Activated CD4-positive, alpha-beta T cell treated with anti-CD3 and anti-CD28 coated beads, Interleukin-2, amount 50 U/mL, for 4 hours (primary cell): ENCODE measurements at places on chromosomes 5 and 9.

DNA sequence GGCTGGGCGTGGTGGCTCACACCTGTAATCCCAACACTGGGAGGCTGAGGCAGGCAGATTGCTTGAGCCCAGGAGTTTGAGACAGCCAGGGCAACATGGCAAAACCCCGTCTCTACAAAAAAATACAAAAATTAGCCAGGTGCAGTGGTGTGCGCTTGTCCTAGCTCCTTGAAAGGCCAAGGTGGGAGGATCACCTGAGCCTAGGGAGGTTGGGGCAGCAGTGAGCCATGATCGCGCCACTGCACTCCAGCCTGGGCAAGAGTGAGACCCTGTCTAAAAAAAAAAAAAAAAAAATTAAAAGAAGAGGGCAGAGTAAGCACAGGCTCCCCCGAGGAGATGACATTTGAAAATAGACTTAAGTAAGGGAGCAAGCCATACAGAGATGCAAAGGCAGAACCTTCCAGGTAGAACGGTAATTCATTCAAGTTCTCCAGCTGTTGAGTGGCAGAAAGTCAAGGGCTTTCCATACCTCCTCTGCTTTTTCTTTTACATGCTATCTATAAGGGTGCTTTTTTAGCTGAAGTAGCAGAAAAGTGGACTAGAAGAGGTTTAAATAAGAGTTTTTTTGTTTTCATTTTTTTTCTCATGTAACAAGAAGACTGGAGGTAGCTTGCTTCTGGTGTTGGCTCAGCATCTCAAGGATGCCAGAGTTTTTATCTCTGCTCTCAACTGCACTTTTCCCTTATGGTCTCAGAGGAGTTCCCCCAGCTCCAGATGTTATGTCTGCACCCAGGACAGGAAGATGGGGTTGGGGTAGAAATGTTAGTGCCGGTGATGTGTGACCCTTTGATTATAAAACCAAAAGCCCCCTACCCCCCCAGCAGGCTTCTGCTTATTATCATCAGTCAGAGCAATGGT lies 40.8 kb downstream of the ERGIC1 start:
- DNase-seq, result no peak

- DNase-seq, result no peak
These were observed 4.1 kb downstream of the SAXO1 start for GRCh38 chr9:19028835-19029451.

DNA sequence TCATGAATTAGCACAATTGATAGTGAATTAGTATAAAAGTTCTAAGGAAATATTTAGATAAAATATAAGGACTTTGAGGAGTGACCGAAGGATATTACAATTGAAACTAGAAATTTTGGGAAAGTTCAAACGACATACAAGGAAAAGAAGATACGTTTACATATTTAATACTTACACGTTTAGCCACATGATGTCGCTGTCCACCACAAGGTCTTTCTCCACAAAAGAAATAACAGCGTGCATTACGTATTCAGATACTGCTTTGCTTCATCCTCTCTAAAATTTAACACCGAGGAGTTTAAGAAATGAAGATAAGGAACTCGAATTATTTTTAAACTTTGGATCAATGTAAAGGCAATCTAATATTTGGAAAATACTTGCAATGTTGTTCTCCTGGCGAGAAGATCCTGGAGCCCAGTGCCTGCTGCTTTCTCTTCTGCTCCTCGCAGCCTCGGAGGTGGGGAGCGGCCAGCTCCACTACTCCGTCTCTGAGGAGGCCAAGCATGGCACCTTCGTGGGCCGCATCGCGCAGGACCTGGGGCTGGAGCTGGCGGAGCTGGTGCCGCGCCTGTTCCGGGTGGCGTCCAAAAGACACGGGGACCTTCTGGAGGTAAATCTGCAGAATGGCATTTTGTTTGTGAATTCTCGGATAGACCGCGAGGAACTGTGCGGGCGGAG lies at the start of gene PCDHA3:
TSS of gene PCDHA3 (plus strand) at position 242 of the 678 bp plus-strand sequence.
- DNase-seq, result no peak

GRCh38 chr5:143572671-143573070 lies 169.2 kb upstream of the NR3C1 start:
- no peak for DNase-seq

- DNase-seq, result no peak
These were observed 80.3 kb downstream of the FGF1 start for GRCh38 chr5:142605611-142606010.

DNA sequence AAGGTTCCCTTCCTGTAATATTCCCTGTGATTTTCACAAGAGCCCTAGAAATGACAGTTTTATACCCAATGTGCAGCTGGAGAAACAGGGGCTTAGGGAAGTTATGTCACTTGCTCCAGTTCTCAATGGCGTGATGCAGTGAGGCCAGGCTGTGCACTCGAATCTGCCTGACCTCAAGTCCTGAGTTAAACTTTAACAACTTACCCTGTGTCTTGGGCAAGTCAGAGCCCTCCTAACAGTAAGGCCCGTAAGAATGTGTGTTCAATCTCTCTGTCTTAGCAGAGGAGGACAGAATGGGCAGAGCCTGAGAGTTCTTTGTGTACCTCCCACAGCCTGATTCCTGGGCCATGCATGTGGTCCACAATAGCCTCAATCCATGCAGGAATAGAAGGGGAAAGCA lies 181.1 kb downstream of the TRIM32 start:
- no peak for DNase-seq

DNA sequence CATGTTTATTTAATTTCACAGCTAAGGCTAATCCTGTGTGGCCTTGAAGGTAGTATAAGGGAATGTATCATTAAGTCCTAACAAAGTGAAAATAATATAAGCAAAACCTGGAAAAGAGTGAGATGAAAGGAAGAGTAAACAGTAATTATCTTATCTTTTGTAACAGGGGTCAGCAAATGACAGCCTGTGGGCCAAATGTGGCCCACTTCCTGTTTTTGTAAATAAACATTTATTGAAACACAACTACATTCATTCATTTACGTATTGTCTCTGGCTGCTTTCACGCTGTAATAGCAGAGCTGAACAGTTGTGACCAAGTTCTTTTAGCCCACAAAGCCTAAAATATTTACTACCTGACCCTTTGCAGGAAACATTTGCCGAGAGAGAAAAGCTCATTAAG lies 78.4 kb upstream of the HTR4 start:
- DNase-seq, result no peak

DNA sequence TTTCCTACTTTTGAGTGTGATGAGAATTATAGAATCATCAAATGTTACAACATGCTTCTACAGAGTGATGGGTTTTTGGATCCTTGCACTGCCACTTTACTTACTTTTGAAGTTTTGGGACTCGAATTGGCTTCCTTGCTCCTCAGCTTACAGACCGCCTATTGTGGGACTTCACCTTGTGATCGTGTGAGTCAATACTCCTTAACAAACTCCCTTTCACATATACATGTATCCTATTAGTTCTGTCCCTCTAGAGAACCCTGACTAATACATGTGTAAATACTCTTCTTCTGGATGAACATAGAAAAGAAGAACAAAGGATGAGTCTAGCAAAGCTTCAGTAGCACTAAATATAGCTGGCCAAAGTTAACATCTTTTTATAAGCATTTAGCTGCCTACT lies 98.7 kb upstream of the PDE4D start:
- DNase-seq, result no peak

GRCh38 chr5:141515946-141516671 lies 27.2 kb downstream of the PCDHGC5 start:
- DNase-seq, result no peak

- no peak for DNase-seq
These were observed 89.2 kb downstream of the CAMSAP1 start for GRCh38 chr9:135817951-135818717.

GRCh38 chr5:169299191-169299662 lies 1.7 kb downstream of the SLIT3 start:
- no peak for DNase-seq

DNA sequence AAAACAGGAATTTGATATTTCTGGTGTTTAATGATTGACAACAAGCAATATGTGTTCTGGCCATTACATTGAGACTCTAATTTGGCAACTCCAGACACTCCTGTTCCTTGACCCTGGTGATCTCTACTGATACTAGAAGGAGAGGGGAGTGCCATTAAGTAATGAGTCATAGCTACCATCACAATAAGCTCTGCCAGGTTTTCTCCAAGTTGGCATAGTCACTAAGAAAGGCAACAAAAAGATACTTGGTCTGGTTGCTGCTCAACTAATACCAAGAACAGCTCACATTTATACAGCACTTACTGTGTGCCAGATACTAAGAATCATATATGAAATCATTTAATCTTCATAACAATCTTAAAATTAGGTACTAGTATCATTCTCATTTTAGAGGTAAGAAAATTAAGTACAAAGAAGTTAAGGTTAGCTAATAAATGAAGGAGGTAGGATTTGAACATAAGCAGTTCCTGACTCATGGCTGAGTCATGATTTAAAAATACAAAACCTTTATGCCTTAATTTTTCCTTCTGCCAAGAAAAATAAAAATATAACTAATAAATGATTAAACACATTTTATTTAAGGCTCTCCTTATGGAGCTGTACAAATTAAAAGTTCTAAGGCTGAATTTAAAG lies 19.9 kb upstream of the PRXL2C start:
- DNase-seq, result no peak

- no peak for DNase-seq
These were observed 208.6 kb downstream of the MPDZ start for GRCh38 chr9:13070612-13071595.
